Activated CD8-positive, alpha-beta memory T cell treated with anti-CD3 and anti-CD28 coated beads for 48 hours (primary cell): ENCODE measurements at places on chromosomes 4 and X.

- no peak for DNase-seq
Measured at GRCh38 chr4:38568768-38569167, 95.2 kb upstream of the KLF3 start.

DNA sequence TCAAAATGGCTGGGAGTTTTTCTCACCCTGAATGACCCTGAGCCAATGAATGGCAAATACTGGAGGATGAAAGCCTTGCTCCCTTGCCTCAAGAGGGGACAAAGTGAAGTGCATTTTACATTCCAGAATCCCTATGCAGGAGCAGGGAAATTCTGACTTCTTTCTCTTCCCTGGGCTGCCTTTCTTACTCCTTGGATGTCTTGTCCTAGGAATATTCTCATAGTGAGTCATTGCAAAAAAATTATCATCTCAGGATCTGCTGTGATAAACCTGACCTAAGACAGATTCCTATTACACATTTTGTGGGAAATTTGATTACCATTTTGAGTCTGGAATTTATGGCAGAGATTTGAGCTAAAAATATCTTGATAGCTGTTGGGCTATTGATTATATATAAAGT lies 199.9 kb downstream of the TMA16 start:
- no peak for DNase-seq

GRCh38 chr4:154158361-154159155 lies 333.0 kb downstream of the DCHS2 start:
- DNase-seq, result no peak

GRCh38 chr4:75141162-75141561 lies 208.2 kb downstream of the PARM1 start:
- DNase-seq, result no peak

DNA sequence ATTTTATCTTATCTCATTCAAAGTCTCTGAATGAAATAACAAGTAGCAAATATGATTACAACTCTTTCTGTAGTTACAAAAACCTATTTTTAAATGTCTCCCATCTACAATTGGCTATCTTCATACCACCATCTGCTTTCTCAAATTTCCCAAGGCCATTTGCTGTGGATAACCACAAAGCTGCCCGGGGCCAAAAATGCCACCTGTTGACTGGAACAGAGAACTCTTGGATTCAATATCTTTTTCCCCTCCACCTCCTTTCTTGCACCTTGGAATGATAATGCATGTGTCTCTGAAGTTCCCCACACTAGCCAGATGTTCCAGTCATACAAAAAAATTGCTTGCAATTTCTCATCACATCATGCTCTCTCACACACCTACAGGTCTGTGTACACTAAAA lies 93.3 kb upstream of the SCML1 start:
- no peak for DNase-seq

DNA sequence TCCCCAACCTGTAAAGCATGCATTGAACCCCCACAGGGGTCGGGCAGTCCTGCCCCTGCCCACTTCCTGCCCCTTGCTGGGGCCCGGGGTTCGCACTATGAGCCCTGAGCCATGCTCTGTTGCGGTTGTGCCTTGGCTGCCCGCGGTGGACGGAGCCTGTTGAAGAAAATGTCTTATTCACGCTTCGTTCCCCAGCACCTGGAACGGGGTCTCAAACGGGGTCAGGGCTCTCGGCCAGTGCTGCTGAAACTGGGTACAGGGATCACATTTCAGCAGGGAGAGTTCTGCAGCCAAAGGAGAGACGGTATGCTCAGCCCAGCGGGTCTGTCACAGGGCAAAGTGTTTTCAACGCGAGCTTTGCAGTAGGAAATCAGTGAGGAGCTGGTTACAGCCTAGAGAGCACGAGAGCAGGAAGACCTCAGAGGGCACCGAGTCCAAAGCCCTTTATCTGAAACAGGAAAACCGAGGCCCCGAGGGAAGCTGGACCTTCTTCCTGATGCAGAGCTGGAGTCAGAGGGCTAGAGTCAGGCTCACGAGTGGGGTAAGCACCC lies 46.3 kb upstream of the AFAP1 start:
- DNase-seq, result no peak

- DNase-seq, result no peak
Measured at GRCh38 chr4:75745161-75745560, 20.8 kb downstream of the USO1 start.

DNA sequence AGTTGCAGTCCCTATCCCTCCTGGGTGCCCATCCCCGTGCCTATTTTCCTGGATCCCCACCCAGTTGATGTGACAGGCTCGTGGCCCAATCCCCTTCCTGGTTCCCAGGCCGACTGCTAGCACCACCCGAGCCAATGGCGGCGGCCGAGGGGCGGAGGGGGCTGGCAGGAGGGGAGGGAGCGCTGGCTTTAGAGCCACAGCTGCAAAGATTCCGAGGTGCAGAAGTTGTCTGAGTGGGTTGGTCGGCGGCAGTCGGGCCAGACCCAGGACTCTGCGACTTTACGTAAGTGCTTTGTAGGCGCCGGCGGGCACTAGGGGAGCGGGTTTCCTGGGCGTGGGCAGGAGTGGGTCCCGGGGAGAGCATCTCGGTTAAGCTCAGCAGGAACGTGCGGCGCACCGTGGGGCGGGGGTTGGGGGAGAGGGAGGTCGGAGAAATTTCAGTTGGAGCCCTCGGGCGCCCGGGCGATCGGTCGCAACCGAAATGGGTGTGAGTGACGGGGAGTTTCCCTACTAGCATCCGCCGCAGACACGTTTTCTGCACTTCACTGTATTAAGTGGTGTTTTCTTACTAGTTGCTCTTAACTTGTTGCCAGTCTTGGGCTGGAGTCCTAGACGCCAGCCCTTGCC lies at the start of gene PLS3:
Gene PLS3, plus strand, starts transcription at position 197 of the 627 bp plus-strand sequence. CDS start 49,077 bp downstream, outside the sequence.
- no peak for DNase-seq

DNA sequence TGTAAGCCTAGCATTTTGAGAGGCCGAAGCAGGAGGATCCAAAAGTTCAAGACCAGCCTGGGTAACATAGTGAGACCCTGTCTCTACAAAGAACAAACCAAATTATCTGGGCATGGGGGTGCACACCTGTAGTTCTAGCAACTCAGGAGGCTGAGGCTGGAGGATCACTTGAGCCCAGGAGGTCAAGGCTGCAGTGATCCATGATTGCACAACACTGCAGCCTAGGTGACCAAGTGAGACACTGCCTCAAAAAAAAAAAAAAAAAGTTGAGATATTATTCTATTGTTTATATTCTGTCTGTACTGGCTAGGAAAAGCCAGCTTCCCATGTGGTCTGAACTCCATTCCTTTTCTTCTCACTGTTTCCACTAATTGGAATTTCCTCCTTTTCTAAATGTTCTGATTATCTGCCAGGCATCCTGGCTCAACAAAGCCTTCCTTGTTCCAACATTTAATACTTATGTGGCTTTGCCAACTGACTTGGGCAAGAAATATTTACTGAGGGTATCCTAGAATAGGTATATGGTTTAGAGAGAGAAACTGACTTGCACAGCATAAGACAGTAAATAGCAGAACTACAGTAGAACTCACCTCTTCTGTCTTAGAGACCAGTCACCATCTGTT lies 175.2 kb upstream of the ADAMTS3 start:
- DNase-seq, result no peak

- DNase-seq, result no peak
Measured at GRCh38 chr4:20272411-20272872, 20.7 kb downstream of the SLIT2 start.

DNA sequence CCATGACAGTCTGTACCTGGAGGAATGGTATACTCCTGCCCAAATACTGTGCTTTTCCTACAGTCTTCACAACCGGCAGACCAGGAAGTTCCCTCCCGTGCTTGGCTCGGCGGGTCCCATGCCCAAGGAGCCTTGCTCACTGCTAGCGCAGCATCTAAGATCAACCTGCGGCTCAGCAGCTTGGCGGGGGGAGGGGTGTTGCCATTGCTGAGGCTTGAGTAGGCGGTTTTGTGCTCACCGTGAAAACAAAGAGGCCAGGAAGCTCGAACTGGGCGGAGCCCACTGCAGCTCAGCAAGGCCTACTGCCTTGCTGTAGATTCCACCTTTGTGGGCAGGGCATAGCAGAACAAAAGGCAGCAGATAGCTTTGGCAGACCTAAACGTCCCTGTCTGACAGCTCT lies 152.7 kb downstream of the TEX11 start:
- no peak for DNase-seq

GRCh38 chr4:94941706-94942105 lies 184.0 kb downstream of the BMPR1B start:
- DNase-seq, result no peak

DNA sequence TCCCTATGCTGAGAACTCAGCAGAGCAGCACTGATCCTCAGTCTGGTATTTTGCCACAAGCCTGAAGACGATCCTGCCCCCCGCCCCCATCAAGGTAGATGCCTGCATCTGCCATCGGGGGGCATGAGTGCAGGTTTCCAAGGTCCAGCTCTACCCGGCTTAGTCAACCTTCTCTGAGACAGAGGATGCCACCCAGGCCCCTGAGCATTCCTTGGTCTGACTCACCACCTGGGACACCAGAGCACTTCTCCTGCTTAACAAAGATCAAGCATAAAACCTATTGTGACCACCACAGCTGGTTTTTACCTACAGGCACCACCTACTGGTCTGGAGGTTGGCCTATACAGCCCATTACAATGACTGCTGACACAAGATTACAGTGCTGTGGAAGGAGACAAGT lies 1168.1 kb downstream of the PCDH19 start:
- no peak for DNase-seq

GRCh38 chr4:184430163-184430562 lies 44.2 kb downstream of the IRF2 start:
- DNase-seq, result no peak

GRCh38 chrX:68697465-68698125 lies 50.1 kb downstream of the STARD8 start:
- DNase-seq, result no peak

DNA sequence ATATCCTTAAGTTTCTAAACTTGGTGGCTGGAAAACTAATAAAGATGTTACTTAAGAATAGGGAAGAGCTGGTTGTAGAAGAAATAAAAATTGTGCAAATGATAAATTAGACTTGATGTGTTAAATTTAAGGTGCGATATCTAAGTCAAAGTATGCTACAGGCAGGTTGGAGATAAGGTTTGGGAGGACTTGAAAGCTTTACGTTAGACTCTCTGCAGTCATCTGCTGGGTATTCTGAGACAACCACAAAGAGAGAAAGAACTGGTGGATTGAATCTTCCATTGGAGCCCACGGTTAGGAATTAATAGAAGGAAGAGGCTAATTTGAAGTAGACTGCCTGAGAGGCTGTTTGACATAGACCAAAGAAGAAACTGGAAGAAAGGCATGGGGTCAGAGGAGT lies 7.9 kb downstream of the SMAD1 start:
- DNase-seq, result no peak

DNA sequence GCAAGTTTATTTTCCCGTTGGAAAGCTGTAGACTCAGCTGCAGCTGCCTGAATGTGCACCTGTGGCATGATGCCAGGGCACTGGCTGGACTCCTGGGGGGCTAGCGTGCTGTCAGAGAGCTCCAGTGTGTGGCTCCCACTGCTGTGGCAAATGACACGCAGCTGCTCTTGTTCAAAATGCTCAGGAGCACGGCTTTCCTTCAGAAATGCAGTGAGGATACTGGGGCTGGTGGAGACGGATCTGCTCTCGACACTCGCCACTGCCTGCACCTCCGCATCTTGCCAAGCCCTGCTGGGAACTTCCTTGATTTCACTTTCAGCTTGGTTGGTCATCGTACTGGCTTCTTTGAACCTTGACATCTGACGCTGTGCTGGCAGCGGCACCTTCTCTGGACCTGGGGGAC lies 58.7 kb downstream of the GPRIN3 start:
- DNase-seq, result no peak

- no peak for DNase-seq
Measured at GRCh38 chr4:74433043-74433442, 11.9 kb upstream of the AREG start.

GRCh38 chr4:152983774-152984411 lies 47.8 kb downstream of the FHDC1 start:
- DNase-seq, result no peak

- DNase-seq, result no peak
Measured at GRCh38 chr4:65668201-65669089, 1.8 kb downstream of the EPHA5 start.

GRCh38 chrX:2272337-2272736 lies 228.4 kb downstream of the DHRSX start:
- DNase-seq, result no peak

DNA sequence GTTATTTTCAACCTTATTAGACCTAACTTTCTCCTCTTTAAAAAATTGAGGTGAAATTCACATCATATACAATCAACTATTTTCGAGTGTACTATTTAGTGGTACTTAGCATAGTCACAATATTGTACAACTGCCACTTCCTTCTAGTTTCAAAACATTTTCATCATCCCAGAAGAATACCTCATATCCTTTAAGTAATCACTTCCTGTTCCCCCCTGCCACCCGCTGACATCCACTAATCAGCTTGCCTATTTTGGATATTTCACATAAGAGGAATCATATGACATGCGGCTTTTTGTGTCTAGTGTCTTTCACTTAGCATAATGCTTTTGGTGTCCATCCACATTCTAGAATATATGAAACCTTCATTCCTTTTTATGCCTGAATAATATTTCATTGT lies 10.0 kb upstream of the PPA2 start:
- no peak for DNase-seq

GRCh38 chrX:101051153-101051548 lies 760 bp downstream of the TRMT2B start:
- no peak for DNase-seq

DNA sequence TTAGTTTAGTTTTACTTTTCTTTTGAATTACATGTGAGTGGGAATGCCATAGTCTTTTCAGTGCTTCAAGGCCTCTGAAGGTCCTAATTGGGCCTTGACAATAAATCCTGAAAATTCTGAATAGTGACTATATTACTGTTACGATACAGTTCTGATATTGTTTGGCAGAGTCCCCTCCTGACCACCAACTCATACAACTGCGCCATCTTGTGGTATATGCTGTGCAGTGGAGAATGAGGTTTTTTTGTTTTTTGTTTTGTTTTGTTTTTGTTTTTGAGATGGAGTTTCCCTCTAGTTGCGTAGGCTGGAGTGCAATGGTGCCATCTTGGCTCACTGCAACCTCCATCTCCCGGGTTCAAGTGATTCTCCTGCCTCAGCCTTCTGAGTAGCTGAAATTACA lies 56.6 kb upstream of the CHRDL1 start:
- no peak for DNase-seq

GRCh38 chr4:74174421-74174820 lies 16.5 kb downstream of the MTHFD2L start:
- DNase-seq, result no peak

DNA sequence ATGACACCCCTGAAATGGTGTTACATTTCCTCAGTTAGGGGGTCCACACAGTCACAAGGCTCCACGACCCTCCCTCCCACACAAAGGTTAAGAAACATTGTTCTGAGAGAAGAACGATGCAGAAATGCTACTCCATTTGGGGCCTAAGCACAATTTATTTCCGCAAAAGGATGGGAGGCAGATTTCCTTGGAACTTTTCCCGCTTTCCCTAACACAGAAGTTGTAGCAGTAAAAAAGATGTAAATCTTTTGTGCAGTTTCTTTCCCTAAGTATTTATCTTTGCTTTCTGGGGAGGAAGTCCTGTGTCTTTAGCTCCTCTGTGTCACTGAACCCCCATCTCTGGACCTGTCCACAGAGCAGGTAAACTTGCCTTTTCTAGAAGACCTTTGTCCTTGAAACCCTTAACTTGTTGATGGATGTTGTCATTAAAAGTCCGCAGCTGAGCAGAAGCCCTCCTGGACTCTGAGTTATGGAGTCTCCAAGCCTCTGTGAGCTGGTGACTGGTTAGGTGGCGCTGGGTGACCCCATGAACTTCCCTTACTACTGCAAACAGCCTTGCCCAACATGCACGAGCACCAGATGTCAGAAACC lies 67.2 kb upstream of the SHISA3 start:
- no peak for DNase-seq
